HFFc6 (cell line): ENCODE measurements at places on chromosomes 3 and 15. TPM values are rescaled to one million over a fixed set of nuclear protein-coding genes. Genes with fewer than 3 reads are reported as not detected.

DNA sequence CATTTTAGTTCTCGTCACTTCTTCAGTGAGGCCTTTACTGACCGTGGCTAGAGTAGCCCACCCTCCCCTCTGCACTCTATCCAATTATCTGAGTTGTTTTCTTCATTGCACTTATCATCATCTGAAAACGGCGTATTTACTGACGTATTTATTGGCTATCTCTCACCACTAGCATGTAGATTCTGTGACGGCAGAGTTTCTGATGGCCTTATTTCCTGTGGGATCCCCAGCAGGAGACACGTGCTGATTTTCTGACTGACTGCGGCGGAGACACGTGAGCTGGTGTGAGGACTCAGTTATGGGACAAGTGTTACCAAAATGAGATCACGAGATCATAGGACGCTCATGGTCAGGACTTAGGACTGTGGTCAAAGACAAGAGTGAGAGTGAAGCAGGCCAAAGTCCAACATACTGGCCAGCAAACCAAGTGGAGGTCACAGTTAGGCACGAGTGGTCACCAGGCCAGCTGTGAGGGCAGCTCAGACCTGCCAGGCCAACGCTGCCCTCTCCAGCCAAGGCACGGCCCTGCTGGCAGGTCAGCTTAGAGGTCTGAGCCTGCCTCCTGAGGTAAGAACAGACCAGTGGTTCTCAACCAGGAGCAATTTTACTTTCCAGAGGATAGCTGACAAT lies 50.6 kb upstream of the BNIP2 start:
- no peak for DNase-seq

GRCh38 chr3:41041899-41042298 lies 157.4 kb upstream of the CTNNB1 start:
- no peak for DNase-seq

Gene HRH1
- 5.8 to 8.4 TPM (median 6.7 TPM) in 3 replicates for total RNA-seq

Gene MYO1E
- total RNA-seq, result 115 to 128 TPM (median 126 TPM) in 3 replicates

Gene ERC2
- total RNA-seq, result not detected in 3 replicates

- no peak for DNase-seq
Observed at GRCh38 chr3:51591231-51591630, 52.7 kb downstream of the RAD54L2 start.

DNA sequence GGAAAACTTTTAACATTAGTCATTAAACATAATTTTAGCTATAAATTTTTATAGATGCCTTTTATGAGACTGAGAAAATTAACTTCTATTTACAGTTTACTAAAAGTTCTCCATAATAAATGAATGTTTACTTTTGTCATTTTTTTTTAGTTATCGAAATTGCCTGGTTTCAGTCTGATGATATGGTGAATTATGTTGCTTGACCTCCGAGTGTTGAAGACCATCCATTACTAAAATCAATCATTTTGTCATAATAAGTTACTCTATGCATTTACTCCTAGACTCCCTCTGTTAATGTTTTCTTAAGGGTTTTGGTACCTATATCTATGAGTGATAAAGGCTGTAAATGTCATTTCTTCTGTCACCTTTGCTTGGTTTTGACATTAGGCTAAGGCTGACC lies 516.0 kb upstream of the ROBO1 start:
- no peak for DNase-seq

GRCh38 chr3:46239301-46239938 lies 2.8 kb upstream of the CCR3 start:
- no peak for DNase-seq

Gene ASB14
- not detected in 3 replicates for total RNA-seq
